A549 (cell line): ENCODE measurements at places on chromosomes 5 and 9.
A peak's percentile ranks its signal among the peaks of the same experiment; 100 is the strongest.

DNA sequence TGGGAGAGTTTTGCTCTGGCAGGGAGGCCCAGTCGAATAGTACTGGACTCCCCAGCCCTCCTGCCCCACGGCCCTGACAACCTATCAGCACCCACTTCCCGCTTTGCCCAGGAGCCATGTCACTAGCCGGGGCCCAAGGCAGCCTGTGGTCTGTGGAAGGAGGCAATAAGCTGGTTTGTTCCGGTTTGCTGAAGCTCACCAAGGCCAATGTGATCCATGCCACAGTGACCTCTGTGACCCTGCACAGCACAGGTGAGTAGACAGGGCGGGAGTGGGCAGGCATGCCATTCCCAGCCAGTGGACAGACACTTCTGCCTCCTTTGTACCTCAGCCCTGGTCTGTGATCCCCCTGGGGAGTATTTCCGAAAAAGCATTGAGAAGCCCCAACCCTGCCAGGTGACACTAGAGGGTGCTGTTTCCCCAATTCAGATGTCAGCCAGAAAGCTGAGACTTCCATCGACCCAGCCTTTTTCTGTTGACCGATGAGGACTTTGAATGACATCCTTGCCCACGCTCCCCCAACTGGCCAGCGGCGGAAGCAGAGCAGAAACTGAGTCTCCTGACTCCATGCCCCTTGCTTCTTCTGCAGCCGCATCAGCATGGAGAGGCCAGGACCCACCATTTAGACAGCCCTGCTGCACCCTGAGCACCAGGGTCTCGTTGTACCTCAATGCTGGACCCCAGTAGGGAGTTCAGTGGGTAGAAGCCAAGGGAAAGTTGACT lies 9.6 kb downstream of the PCYOX1L start:
- DNase-seq: peak; percentile 96

- no peak for DNase-seq
Measured at GRCh38 chr9:133507246-133507965, 17.4 kb downstream of the MYMK start.

GRCh38 chr5:138272681-138273080 lies 1.7 kb downstream of the GFRA3 start:
- no peak for DNase-seq

GRCh38 chr9:130150779-130151382 lies 21.3 kb upstream of the NCS1 start:
- no peak for DNase-seq

DNA sequence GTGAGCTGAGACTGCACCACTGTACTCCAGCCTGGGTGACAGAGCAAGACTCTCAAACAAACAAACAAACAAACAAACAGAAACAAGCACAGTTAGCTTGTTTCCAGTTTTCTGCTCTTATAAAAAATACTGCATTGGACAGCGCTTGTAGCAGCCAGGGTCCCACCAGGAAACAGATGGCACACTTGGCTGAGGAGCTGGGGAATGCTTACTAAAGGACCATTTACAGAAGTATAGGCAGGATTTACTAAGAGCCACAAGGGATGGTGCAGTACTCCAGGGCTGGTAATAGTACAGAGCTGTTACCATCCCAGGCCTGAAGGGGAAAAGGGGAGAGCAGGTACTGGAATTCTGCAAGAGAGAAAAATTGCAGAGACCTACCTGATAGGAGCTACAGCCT lies 5.2 kb upstream of the ANKS6 start:
- no peak for DNase-seq

- DNase-seq: no peak
Measured at GRCh38 chr9:104536756-104537155, at the start of gene OR13C3. Gene OR13C3, minus strand, starts transcription at chr9:104536856. Its CDS starts 133 bp downstream, at chr9:104536723.

GRCh38 chr9:77575785-77576184 lies 72.3 kb downstream of the GNA14 start:
- DNase-seq: no peak

DNA sequence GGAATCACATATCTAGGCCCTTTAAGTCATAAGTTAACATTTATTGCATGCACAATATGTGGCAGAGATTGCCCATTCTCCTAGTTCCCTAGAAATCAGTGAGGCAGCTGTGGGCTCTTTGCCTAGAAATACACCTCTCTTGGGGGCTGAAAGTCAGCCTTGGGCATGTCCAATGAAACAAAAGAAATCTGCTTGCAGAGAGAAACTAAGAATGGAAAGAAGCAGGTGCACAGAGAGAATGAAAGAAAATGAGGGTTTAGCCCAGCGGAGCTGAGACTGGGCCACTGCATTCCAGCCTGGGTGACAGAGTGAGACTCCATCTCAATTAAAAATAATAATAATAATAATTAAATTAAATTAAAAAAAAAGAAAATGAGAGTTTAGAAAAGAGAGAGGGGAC lies 57.3 kb upstream of the DAB2 start:
- no peak for DNase-seq

- DNase-seq: peak; percentile 55
Measured at GRCh38 chr5:142221091-142221860, 103.5 kb downstream of the SPRY4 start.

GRCh38 chr5:126099077-126099476 lies 324.1 kb upstream of the GRAMD2B start:
- no peak for DNase-seq

- no peak for DNase-seq
Measured at GRCh38 chr9:105503881-105504280, 54.0 kb upstream of the FKTN start.

DNA sequence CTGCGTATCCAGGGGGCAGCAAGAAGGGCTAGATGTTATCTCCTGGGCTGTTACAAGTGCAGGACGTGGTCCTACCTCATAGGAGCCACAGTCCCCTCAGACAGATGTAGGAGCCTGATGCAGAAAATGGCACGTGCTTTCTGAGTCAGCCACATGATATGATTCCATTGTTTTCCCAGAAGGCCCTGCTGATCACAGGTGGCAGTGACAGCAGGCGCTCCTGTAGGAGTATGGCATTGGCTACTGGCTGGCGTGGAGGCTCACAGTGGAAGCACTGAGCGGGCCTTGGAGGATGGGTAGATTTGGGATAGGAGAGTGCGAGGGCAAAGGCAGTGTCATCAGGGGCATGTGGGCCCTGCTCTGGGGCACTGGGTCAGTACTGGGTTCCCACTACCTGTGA lies 21.9 kb downstream of the USP20 start:
- DNase-seq: no peak

GRCh38 chr5:129051283-129051682 lies 43.3 kb upstream of the ISOC1 start:
- peak; percentile 2 for DNase-seq

DNA sequence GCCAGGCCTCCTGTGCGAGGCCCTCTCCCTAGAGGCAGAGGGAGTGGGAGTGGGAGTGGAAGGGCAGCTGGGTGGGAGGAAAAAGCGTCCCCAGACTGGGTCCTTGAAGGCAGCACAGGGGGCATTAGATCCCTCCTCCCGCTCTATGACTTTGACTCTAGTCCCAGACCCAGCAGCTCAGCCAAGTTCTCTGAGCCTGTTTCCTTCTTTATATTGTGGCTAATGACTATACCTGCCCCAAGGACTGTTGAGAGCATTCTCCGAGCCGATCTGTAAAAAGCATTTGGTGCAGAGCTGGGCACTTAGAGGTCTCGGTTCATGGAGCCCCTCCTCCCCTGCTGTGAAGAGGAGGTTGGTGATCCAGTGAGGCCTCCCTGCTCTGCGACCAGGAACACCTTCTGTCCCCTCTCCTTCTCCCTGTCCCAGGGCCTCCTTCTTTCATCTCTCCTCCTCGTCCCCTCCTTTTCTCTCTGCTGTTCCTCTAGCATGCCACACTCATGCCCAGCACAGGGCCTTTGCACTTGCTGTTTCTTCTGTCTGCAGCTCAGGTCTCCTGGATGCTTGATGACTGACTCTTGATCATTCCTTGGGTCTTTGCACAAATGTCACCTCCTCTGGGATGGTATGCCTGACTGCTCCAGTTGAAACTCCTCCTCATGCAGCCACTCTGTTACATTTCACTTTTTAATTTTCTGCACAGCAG lies 23.4 kb upstream of the PSD2 start:
- no peak for DNase-seq

DNA sequence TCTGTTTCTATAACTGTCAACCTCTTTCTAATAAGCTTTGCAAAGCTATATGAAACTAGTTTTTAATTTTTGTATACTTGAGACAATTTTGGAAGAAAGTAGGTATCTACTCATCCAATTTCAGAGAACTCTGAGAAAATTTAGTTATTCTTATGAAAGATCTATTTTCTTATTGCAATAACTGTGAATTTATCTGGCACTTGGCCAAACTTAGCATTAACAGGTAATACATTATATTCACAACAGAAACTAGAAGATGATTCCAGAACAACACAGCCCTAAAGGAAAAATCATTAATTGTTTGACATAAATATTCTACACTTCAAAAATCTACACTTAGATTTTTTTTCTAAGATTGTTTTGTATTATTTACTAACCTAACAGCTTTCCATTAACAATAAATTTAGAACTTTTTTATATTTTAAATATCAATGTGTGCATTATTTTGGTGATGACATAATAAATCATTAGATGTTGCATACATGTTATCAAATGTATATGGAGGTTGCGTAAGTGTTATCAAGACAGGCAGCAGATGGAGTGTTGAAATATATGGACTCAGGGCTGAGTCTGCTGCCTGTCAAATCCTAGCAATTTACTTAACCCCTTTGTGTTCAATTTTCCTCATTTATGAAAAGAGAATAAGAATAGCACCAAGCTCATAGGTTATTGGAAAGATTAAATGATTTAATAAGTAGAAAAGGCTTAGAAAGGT lies 141.8 kb downstream of the MUSK start:
- no peak for DNase-seq

GRCh38 chr9:12916042-12916441 lies 141.2 kb downstream of the LURAP1L start:
- no peak for DNase-seq

DNA sequence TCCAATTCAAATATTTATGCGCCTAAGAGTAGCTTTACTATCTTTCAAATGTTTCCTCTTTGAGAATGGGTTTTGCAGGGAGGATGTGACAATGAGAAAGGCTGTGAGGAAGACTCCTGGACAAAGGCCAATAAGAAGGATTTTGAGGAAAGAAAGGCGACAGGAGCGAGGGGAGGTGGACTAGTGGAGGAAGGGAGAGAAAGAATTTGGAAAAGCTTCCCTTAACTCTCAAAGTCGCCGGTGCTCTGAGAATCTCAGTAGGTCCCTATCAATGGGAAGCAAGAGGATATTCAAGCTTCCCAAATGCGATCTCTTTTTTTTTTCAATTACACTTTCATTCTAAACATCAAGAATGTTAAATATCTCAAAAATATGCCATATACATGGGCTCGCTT lies 2.8 kb upstream of the CDC20B start:
- no peak for DNase-seq

DNA sequence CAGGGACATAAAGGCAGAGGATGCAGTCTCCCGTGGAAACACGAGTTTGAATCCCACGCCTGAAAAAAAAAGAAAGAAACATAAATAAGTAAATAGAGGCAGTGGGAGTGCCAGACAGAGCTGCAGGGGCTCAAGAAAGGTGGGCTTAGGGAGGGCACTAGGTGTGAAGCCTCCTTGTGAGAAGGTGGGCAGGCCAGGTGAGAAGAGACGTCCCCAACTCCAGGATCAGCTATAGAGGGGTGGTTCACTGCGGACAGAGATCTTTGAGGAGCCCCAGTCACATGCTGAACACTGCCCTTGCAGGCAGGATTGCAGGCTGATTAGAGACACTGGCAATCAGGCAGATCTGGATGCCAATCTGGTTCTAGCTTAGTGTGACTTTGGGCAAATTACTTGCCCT lies 172.1 kb downstream of the RGS3 start:
- DNase-seq: no peak
